ENCODE measurements at places on chromosomes 6 and 20.

DNA sequence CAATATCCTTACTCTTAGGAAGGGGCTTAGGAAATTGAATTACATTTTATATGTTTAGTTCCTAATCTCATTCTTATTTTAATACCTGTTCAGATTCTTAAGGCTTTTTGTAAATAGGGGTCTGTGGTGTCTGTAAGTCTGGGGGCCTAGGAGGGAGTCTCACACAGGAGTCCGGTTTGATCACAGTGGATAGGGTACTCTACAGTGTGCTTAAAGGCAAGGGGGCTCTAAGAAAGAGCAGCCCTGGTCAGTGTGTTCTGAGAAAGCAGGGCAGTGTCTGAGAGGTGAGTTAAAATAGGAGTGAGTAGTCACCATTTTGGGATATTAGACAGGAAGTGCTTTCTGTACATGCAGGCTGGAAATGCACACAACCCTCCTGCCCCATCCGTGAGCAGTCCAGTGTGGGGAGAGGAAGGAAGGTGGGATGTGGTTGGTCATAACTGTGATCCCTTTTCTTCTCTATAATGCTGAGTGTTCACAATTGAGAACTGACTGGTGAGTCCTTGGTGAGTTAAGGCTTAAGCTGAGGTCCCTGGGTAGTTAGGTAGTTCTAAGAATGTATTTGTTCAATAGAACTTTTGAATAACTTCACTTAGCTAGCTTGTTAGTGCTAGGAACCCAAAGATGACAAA, 50.0 kb downstream of the CDKAL1 start:
- no peak for DNase-seq

GRCh38 chr6:31712296-31712695, 2.9 kb upstream of the LY6G6D start:
- DNase-seq, result peak; percentile 49

- no peak for DNase-seq
Measured at GRCh38 chr6:126266664-126267063, 73.3 kb upstream of the CENPW start.

DNA sequence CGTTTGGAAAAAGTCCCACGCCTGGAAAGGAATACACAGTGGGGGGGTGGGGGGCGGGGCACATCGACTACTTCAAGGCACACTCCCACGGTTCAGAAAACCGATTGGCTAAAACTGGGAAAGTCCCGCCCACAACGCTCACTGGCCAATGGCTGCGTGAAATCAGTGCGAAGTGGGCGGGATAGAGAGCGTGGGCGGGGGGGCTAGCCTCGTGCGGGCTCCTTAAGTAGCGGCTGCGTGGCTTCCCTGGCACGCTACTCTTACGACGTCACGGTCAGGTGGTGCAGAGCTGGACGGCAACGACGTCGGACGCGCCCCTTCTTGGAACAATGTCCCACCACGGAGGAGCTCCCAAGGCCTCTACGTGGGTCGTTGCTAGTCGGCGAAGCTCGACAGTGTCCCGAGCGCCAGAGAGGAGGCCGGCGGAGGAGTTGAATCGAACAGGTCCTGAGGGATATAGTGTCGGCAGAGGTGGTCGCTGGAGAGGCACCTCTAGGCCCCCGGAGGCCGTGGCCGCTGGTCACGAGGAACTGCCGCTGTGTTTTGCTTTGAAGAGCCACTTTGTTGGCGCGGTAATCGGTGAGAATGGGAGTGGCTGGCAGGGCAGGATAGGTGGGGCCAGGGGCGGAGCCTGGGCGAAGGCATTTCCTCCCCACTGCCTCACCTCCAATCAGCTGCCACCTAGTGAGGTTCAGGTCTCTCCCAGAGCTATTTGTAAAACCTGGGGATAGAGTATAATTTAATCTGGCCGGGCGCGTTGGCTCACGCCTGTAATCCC, at the start of gene DDX43:
Gene DDX43 (plus strand): TSS at position 252 of the 778 bp plus-strand sequence. CDS start 78 bp downstream, at position 330.
- DNase-seq, result peak; percentile 58

DNA sequence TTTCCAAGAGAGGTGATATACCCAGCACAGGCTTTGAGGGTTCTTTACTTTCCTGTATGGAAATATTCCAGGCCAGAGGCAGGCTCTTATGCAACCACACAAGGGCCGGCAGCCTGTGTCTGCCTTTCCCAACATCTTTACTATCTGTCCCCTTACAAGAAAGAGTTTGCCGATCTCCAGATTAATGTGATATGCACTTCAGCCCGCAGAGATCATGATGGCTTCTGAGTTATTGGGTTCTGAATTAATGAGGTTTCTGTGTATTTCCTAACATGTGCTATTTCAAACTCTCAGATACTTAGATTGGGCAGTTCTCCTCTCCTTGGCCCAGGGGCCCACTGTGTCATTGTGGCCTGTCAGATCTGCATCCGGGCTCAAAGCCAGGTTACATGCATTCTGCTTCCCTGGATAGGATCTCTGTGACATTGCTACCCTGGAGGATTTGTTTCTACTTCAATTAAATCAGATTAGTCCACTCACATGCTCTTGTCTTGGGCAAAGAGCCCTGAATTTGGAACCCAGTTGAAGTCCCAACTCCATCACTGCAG, 56.6 kb downstream of the TGM2 start:
- DNase-seq, result no peak

DNA sequence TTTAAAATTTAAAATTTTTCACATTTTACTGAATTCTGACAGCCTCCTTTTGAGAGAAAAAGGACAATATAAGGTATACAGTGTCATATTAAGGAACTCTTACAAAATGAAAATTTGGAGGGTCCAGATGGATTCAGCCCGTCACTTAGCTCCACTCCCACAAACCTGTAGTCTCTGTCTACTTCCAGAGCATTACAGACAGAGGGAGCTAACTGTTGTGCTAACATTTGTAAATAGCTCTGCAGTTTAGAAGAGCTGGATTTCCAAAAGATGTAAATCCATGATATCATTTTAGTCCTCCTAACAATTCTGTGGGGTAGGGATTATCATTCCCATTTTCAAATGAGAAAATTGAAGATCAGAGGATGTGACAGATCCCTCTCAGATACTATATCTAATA, 16.1 kb upstream of the SERINC3 start:
- DNase-seq, result no peak

- DNase-seq, result no peak
Measured at GRCh38 chr20:36152261-36152660, 2.3 kb upstream of the EPB41L1 start.

DNA sequence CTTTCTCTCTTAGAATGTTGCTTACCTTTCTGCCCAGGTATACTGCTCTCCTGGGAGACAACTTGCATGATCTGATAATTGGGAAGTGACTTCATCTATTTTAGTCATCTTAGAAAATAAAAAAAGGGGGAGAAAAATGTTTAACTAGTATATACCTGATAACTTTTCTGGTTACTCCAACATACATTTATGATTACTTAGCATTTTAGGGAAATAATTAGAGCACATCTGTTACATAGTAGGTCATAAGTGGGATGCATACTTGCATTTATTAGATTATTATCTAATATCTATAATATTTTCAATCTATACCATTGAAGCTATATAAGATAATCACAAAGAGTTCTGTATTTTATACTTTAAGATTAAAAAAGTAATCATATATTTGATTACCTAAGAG, 193.9 kb upstream of the EYS start:
- DNase-seq, result no peak

- no peak for DNase-seq
Measured at GRCh38 chr6:21597801-21598673, 4.5 kb downstream of the SOX4 start.

GRCh38 chr6:169109411-169110220, 144.0 kb downstream of the THBS2 start:
- no peak for DNase-seq

DNA sequence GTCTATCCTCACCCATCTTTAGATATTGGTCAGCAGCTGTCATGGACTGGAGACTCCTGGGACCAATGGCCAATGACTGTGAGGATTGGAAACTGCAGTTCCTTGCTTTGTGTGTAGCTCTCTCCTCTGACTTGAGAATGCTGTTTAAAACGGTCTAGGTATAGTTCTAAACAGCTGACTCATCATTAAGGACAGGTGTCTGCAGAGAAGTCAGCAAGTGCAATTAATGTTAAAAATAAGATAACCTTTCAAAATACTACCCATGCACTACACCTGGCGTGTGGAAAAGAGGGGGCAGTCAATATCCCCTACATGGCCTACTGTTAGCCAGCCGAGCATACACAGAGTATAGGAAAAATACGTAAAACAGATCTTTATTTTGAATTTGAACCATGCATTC, 115.4 kb upstream of the TAB2 start:
- no peak for DNase-seq

- DNase-seq, result no peak
Measured at GRCh38 chr20:62717933-62718332, 9.3 kb downstream of the NTSR1 start.

GRCh38 chr6:114096561-114097172, 125.7 kb upstream of the HDAC2 start:
- peak; percentile 18 for DNase-seq

DNA sequence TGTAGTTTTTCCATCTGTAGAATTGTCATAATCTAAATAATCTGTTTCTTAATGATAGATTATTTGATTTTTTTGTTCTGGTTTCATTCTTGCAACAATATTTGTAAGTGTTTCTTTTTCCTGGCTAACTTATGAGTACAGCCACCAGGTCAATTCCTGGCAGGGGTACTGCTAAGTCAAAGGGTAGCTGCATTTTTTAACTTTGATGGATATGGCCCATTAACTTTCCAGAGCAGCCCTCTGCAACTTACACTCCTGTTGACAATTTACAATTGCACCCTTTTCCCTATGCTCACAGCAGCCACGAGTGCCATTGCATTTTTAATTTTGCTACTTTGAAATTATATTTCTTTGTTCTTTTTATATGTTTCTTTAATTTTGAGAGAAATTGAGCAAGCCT, 209.3 kb upstream of the CST7 start:
- DNase-seq, result no peak

- DNase-seq, result no peak
Measured at GRCh38 chr6:158646023-158646910, 1.7 kb upstream of the DYNLT1 start.

- no peak for DNase-seq
Measured at GRCh38 chr6:73367761-73368355, 1.8 kb downstream of the OOEP start.

GRCh38 chr6:125722886-125723285, 26.5 kb upstream of the HEY2 start:
- no peak for DNase-seq

- DNase-seq, result no peak
Measured at GRCh38 chr6:93266116-93266817, 153.1 kb downstream of the EPHA7 start.

- no peak for DNase-seq
Measured at GRCh38 chr6:146949425-146949824, 254.8 kb upstream of the STXBP5 start.

- peak; percentile 82 for DNase-seq
Measured at GRCh38 chr20:32483351-32484224, 101.5 kb downstream of the NOL4L start.

DNA sequence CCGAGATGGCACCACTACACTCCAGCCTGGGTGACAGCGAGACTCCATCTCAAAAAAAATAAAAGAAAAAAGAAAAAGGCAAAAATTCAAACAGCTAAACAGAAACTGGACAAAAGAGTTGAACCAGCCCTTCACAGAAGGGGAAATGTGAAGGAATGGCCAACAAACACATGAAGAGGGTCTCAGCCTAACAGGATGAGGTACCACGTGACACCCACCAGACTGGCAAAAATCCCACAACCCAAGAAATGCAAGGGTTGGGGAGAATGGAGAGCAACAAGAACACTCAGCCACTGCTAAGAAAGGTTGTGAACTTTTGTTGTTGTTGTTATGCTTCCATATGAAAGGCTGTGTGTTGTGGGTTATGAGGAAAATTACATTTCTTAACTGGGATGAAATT, 357.7 kb downstream of the PREX1 start:
- DNase-seq, result no peak

DNA sequence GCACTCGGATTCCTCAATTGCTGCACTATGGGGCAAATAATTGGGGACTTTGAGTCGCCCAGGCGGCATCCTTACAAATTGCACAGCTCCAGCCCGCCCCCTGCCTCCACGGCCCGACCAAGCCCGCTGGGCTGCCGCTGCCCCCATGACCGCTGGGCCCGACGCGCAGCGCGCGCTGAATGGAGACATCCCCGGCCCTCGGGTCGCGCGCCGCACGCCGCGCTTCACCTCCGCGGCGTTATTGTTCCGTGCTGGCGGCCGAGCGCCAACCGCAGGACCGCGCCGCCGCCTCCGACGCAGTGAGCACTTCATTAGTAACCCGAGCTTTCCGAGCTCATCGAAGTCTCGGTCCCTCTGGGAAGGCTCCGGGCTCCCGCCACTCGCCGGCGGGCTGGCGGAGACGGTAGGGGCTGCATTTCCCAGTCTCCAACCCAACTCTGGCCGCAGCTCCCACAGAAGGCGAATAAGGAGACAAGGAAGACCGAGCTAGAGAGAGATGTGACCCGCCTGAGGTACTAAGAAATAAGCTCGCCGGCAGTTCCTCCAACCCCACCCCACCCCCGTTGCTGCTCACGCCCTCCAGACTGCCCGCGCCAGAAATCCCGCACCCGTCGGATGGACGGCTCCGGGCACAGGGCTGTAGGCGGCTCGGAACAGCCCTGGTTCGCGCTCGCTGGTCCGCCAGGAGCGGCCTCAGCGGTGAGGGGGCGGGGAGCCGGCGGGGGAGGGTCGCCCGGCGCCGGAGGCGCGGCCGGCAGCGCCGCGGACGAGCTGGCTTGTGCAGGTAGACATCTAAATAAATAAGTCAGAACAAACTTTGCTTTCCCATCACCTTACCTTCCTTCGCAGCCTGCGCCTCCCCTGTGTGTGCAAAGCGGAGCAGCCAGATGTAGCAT, 703 bp downstream of the EPHA7 start:
- no peak for DNase-seq

GRCh38 chr20:5397393-5397792, 80.6 kb upstream of the PROKR2 start:
- no peak for DNase-seq

DNA sequence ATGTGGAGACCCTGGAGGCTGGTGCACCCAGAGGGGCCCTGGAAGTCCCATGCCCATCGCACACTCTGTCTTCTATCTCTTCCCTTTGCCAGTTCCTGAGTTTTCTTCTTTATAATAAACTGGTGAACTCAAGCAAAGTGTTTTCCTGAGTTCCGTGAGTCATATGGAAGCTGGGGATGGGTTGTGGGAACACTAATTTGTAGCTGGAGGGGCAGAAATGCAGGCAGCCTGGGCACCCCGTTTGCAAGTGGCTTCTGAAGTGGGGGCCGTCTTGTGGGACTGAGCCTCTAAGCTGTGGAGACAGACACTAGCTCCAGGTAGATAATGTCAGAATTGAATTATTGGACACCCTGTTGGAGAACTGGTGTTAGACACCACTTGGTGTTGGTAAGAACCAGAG, 3.2 kb upstream of the PPP1R3G start:
- no peak for DNase-seq

DNA sequence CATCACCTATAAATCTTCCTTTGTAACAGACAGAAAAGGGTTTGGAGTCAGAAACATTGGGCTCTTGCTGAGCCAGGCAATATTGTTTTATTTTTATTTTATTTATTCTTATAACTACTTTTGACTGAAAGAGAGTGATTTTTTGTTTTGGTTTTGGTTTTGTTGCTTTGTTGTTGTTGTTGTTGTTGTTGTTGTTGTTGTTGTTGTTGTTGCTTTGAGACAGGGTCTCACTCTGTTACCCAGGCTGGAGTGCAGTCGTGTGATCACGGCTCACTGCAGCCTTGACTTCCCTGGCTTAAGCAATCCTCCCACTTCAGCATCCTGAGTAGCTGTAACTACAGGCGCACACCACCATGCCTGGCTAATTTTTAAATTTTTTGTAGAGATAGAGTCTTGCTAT, 15.0 kb upstream of the SLC13A3 start:
- no peak for DNase-seq

- DNase-seq, result no peak
Measured at GRCh38 chr6:138545621-138545980, 46.3 kb upstream of the NHSL1 start.

GRCh38 chr6:14797875-14798593, 447.8 kb upstream of the JARID2 start:
- DNase-seq, result no peak

GRCh38 chr6:84033523-84034451, at the start of gene MRAP2:
TSS of gene MRAP2 (plus strand) at chr6:84033772. CDS start at chr6:84055319, 21,547 bp downstream.
- DNase-seq, result no peak
